Stimulated activated CD8-positive, alpha-beta memory T cell treated with anti-CD3 and anti-CD28 coated beads, Interleukin-4, amount 100 ng/mL, for 24 hours (primary cell): ENCODE measurements at places on chromosomes 11 and 22.

- DNase-seq, result no peak
Measured at GRCh38 chr11:67119585-67120391, 725 bp downstream of the KDM2A start.

GRCh38 chr11:119205080-119205479 lies 1.1 kb upstream of the CBL start:
- no peak for DNase-seq

- no peak for DNase-seq
Measured at GRCh38 chr22:24443668-24444067, 16.3 kb downstream of the ADORA2A start.

DNA sequence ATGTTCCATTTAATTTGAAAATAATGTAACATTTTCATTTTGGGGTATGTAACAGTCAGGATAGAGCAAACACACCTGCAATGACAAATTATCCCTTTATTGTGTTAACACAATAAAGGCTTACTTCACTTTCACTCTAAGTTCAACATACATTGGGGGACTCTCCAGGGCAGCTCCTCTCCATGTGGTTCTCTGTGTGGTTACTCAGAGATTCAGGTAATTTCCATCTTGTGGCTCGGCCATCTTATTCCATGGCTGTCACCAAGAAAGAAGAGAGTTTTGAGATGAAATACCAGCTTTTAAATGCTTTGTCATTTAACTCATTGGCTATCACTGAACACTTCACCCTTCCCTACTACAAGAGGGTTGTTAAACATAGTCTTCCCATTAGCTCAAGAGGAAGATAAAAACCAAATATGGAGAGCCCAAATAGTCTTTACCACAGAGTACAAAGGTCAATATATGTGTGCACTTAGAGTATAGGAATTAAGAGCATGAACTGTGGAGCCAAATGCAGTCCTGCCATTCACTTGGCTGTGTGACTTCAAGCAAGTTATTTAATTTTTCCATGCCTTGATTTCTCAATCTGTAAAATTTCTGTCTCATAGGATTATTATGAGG lies 10.6 kb upstream of the TPH1 start:
- DNase-seq, result no peak

- DNase-seq, result no peak
Measured at GRCh38 chr11:2100361-2101170, 38.6 kb downstream of the IGF2 start.

GRCh38 chr11:60942219-60942618 lies 9.8 kb downstream of the SLC15A3 start:
- DNase-seq, result no peak

GRCh38 chr11:71076525-71077304 lies 175.7 kb downstream of the SHANK2 start:
- DNase-seq, result no peak

DNA sequence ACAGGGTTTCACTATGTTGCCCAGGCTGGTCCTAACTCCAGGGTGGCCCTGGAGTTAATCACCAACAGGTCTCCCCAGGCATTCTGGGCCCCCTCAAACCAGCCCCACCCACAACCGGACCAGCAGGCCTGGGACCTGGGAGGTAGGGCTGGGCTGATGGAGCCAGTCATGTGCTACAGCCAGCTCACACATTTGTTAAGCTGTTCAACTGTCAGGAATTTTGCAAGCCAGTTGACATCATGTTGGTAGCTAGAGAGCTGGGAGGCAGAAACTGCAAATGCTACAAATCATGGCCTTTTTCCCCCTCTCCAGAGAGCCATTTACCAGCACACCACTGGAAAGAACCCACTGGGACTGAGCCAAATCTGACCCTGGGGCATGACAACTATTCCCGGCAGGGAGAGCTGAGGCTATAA lies 6.8 kb downstream of the ARHGAP1 start:
- no peak for DNase-seq

DNA sequence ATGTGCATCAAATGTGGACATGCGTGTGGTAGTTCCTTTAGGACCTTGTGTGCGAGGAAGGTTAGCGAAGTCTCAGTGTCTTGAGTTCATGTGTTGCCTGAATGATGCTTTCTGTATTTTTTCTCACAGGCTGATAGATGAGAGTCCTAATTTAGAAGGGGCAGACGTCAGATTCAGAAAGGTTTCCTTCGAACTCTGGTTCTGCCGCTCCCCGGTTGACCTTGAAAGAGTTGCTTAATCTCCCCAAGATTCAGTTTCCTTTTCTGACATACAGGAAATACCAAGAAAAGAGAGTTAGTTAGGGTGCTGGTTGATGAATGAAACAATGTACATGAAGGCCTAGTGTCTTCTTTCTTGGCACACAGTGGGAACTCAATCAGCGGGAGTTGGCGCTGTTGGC lies 35.9 kb upstream of the TTC12 start:
- no peak for DNase-seq

GRCh38 chr11:27112946-27113345 lies 72.3 kb downstream of the BBOX1 start:
- no peak for DNase-seq

- no peak for DNase-seq
Measured at GRCh38 chr11:45337583-45338360, 51.6 kb upstream of the SYT13 start.

- DNase-seq, result no peak
Measured at GRCh38 chr11:116397602-116398084, 375.1 kb downstream of the BUD13 start.

GRCh38 chr11:122268601-122269130 lies 152.7 kb upstream of the BLID start:
- DNase-seq, result no peak

DNA sequence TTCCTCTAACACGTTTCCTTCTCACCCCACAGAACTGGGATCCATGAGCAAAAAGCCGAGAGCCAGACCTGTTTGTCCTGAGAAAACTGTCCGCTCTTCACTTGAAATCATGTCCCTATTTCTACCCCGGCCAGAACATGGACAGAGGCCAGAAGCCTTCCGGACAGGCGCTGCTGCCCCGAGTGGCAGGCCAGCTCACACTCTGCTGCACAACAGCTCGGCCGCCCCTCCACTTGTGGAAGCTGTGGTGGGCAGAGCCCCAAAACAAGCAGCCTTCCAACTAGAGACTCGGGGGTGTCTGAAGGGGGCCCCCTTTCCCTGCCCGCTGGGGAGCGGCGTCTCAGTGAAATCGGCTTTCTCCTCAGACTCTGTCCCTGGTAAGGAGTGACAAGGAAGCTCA lies 24.0 kb downstream of the CD5 start:
- no peak for DNase-seq

- DNase-seq, result no peak
Measured at GRCh38 chr11:86511086-86511551, 136.4 kb downstream of the CCDC81 start.

- DNase-seq, result no peak
Measured at GRCh38 chr22:42792909-42793847, 63.9 kb downstream of the ARFGAP3 start.

GRCh38 chr11:114059278-114059983 lies at the start of gene ZBTB16:
Gene ZBTB16 (plus strand): TSS chr11:114059711. CDS start chr11:114063301, 3,590 bp downstream.
- peak; percentile 42 for DNase-seq

DNA sequence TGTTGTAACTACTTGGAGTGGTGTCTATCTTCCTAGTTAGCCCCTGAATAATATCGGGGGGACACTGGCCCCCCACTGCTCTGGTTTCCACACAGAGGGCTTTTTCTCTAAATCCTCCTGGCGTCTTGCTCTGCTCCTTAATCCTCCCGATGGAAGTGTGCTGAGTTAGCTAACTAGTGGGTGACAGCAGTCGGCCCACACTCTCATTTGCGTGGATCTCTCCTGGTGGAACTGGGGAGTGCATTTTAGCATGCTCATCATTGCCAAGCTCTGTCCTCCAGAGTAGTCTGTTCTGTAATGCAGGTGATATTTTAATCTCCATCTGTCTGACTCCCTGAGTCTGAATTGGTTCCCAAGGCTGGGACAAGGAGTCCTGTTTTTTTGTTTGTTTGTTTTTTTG lies 46.1 kb upstream of the RASSF10 start:
- no peak for DNase-seq

- no peak for DNase-seq
Measured at GRCh38 chr11:12455938-12456337, 78.6 kb downstream of the PARVA start.

- no peak for DNase-seq
Measured at GRCh38 chr11:1779806-1780699, 16.3 kb upstream of the CTSD start.

DNA sequence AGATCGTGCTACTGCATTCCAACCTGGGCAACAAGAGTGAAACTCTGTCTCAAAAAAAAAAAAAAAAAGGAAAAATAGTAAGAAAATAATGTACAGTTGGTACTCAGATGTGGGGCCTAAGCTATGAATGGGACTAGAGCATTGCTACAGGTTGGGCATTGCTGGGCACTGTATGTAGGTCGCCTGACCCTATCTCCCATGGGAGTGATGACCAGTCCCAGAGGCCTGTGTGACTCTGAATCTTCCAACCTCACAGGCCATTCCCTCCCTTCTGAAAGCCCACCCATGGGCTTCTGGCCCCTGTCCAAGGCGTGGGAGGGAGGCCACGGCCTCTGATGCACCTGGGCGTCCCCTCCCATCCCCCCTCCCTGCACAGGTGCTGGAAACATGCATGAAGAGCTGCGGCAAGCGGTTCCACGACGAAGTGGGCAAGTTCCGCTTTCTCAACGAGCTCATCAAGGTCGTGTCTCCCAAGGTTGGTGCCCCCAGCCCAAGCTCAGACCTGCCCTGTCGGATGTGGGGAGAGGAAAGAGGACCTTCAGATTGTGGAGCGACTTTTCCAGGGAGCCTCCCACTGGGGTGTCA lies 9.5 kb downstream of the GGA1 start:
- DNase-seq, result no peak

- DNase-seq, result no peak
Measured at GRCh38 chr11:69449320-69450063, 32.0 kb upstream of the LINC01488 start.

DNA sequence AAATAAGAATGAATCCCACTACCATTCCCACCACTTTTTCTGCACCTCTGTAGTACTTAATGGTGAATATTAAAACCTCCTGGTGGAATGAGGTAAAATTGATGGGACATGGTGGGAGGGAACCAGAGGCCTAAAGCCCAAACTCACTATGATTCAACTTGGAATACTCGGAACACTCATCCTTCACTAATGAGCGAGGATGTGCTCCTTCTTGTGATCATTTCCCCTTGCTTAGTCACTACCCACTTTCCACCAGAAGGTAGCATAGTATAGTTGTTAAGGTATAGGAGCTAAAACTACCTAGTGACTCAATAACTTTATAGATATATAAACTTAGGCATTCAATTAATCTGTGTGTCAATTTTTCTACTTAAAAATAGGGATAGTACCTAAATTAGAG lies 728.9 kb downstream of the OPCML start:
- no peak for DNase-seq

GRCh38 chr22:42160251-42160650 lies 29.6 kb upstream of the CYP2D6 start:
- DNase-seq, result no peak

GRCh38 chr22:19928207-19928606 lies 13.4 kb upstream of the COMT start:
- no peak for DNase-seq

DNA sequence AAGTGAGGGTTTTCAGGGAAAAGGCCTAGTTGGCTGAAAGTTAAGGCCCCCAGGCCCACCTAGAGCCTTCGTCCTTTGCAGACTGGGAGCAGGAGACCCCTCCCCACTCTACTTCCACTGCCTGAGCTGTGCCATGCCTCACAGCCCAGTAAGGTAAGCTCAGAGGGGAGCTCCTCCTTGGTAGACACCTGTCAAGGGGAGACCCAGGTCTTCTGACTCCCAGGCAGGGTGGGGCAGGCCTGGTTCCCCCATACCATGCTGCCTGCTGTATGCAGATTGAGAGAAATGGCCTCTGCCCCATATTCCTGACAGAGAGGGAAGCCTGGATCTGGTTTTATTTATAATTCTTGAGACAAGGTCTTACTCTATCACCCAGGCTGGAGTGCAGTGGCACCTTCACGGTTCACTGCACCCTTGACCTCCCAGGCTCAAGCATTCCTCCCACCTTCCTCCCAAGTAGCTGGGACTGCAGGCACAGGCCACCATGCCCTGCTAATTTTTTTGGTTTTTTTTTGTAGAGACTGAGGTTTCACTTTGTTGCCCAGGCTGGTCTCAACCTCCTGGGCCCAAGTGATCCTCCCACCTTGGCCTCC lies 697 bp downstream of the RAB36 start:
- DNase-seq, result no peak

- DNase-seq, result peak; percentile 94
Measured at GRCh38 chr22:38755911-38756532, at the start of gene SUN2. Gene SUN2 (minus strand): TSS chr22:38755998. CDS start chr22:38752628, 3,370 bp downstream.

GRCh38 chr11:45796461-45796861 lies 8.5 kb upstream of the SLC35C1 start:
- DNase-seq, result no peak

GRCh38 chr11:72832301-72833082 lies 18.3 kb downstream of the ATG16L2 start:
- DNase-seq, result no peak

GRCh38 chr11:115202074-115202473 lies 302.1 kb downstream of the CADM1 start:
- DNase-seq, result no peak

GRCh38 chr11:4830346-4830745 lies 9.2 kb downstream of the OR51F2 start:
- no peak for DNase-seq

DNA sequence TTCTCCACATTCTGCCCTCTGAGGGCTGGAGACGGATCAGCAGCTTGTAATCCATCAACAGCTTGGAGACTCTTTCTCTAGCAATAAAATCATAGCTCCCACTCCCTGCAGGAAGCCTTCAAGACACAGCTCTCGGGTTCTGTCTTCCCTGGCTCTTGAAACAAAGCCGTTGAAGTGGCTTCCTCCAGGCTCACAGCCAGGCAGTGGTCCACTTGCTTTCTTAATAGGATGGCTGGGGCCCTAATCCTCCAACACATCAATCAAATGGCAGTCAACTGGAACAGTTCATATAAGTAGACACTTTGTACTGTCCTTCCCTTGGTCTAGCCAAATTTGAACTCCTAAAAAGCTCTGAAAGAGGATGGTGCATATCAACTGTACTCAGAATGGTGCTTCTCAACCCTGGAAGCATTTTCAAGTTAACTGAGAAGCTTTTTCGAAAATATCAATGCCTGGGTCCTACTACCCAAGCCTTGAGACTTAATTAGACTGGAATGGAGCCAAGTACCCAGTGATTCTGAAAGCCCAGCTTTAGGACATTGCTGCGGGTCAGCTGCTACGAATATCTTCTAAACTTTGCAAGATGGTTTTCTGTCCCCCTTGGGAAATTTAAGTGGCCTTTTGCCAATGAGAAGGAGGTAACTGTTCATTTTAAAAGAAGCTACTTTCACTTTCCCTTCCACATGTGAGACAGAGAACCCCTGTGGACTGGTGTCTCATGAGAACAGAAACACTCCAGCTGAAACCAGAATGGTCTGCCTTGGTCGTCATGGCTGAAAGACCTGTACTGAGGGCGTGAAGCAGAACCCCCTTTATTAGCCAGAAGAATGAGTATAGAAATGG lies 74.7 kb downstream of the SC5D start:
- peak; percentile 4 for DNase-seq

DNA sequence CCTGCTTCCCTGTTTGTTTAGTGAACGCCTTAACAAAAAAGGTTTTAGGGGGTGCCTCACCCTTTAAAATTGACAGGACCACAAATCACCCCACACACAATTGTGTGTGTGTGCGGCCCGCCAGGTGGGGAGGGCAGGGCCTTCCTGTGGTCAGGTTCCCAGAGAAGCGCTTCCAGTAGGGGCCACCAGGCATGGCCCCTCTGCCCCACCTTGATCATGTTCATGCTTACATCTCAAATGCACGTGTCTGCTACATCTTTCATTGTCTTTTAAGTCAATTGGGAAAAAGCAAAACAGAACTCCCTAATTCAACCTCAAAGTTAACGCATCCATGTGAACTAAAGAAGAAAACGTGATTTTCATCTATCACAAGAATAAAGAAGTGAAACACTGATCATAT lies 1335.3 kb downstream of the TBC1D22A start:
- DNase-seq, result no peak
